ENCODE measurements at places on chromosomes 16 and 17. TPM values are rescaled to one million over a fixed set of nuclear protein-coding genes. Genes with fewer than 3 reads are reported as not detected.

The MAPK8IP3 gene
- total RNA-seq: 25.7 TPM

The WFIKKN2 gene
- not detected for total RNA-seq

The PITPNM3 gene
- total RNA-seq: 0.26 TPM

The RPL13 gene
- total RNA-seq: 3,128 TPM

The DPEP2 gene
- total RNA-seq: 25.5 TPM

The SLC9A5 gene
- 0.39 TPM for total RNA-seq

The CFAP97D1 gene
- under 0.01 TPM for total RNA-seq

The IGF2BP1 gene
- under 0.01 TPM for total RNA-seq

The ARL5C gene
- total RNA-seq: not detected

The IL17C gene
- not detected for total RNA-seq

The SOCS3 gene
- 35.8 TPM for total RNA-seq

The C17orf67 gene
- 10.6 TPM for total RNA-seq

The PSMD11 gene
- total RNA-seq: 104 TPM

The RAB37 gene
- total RNA-seq: 0.13 TPM

The IRF8 gene
- 5.1 TPM for total RNA-seq

The HOXB5 gene
- total RNA-seq: 0.13 TPM

The MT1G gene
- not detected for total RNA-seq

The FOXL1 gene
- 0.89 TPM for total RNA-seq

The MYL11 gene
- not detected for total RNA-seq

The CUEDC1 gene
- total RNA-seq: 3.9 TPM

The TUBD1 gene
- 8.3 TPM for total RNA-seq

The MEOX1 gene
- 1.0 TPM for total RNA-seq

Data from dermis microvascular lymphatic vessel endothelial cell (primary cell).